KG1 (cell line): ENCODE measurements at places on chromosomes 7 and 10.

DNA sequence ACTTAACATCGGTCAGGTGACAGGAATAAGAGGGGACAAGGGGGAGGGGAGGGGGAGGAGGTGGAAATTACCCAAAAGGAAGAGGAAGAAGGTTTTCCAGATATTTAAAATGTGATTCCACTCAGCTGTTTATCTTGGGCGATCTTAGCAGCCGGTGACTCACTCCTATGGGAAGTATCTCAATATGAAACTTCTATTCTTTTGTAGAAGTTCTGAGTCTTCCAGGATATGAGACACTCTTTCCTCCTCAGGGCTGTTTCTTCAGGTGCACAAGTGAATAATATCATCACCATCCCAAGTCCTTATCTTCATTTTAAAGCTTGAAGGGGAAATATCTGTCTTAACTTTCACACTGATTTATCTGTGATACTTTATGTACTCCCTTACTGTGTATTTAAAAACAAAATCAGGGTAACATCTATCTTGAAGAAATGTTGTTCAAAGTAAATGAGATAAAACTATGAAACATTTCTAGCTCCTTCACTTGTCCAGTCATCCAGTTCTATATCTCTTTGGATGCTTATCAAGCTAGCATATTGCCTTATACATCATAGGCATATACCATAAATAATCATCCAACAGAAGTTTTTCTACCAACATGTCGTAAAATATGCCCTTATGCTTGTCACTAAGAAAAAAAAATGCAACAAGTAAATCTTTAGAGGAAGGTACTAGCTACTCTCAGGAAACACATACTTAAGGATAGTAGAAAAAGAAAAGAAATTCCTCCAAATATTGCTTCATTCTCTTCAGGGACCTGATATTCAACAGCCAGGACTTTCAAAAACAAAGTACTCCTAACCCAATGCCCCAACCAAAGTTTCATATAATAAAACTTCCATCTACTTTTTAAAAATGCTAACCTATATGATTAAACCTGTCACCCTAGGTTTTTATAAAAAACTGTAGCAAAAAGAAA, 13.7 kb downstream of the DOCK4 start:
- DNase-seq, result no peak

- no peak for DNase-seq
Observed at GRCh38 chr7:155009570-155010157, 6.7 kb upstream of the PAXIP1 start.

- DNase-seq, result no peak
Observed at GRCh38 chr10:23324351-23324750, 20.2 kb downstream of the C10orf67 start.

DNA sequence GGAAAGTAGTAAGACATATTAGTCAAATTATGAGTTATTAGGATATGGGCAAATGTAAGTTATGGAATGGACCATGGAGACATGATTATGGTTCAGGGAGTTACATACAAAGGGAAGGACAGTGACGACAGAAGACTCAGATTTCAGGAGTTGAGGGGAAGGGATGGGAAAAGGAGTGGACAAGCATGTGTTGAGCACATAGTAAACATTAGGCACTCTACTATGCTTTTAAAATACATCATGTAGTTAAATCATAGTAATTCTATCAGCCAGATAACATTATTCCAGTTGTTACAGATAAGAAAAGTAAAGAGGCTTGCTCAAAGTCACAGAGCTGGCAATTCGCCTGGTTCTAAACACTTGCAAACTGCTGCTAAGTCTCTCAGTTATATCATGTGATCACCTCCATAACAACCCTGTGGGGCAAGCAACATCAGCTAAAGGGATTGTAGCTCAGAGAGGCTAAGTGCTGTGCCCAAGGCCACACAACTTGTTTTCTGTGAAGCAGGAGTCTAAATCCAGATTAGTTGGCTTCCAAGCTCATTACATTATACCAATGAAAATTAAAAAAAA, 115.2 kb upstream of the MDFIC start:
- no peak for DNase-seq

DNA sequence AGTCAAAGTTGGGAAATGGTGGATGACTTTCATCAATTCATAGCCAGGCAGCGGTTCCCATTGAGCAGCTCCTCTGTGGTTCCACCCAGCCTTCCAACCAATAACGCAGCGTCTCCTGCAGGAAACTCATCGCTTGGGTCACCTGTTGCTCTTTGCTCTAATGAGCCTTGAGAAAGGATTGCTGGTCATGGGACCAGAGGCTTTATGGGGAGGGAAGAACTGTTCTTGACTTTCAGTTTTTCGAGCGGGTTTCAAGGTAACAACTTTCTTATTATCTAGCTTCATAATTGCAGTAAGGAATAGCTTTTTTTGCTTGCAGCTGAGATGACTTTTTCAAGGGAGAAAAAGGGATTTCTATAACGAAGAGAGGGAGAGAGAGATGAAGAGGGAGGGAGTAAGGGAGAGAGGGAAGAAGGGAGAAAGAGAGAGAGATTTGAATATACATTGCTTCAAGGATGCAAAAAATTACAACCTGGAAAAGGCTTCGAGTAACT, 405 bp upstream of the ENTPD1 start:
- no peak for DNase-seq
